ENCODE measurements at places on chromosomes 4 and X.

DNA sequence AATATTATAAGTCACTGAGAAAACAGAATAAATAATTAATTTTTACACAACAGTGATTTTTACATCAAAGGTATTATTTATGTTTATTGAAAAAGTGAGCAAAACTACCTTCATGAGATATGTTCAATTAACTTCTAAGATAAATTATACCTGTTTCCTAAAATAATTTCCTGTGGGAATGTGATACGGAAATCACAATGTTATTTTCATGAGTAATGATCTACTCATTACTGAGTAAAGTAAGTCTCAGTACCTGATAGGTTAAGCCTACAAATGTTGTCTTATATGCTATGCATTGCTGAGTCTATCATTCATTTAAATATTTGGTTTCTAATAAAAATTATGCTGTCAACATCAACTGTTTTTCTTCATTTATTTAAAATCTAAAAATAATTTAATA, 324.0 kb downstream of the STPG2 start:
- no peak for DNase-seq

DNA sequence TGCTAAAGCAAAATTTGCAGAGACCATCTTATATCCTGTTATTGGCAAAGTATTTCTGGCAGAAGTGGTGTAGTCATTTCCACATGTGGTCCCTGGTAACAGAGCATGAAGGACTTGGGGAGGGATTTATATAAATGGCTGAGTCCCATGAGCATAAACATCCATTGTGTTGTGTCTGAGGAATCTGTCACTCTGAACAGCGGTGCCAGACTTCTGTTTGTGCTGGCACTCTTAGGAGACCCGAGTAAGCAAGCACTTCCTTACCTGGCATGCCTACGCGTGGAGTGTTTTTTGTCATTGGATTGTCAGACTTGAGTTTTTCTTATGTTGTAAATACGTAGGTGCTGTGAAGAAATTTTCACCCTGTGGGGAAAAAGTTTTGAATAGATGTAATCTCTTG, 285.9 kb downstream of the ARHGAP10 start:
- DNase-seq = no peak

- DNase-seq = no peak
Observed at GRCh38 chr4:187321711-187322110, 598.1 kb upstream of the FAT1 start.

DNA sequence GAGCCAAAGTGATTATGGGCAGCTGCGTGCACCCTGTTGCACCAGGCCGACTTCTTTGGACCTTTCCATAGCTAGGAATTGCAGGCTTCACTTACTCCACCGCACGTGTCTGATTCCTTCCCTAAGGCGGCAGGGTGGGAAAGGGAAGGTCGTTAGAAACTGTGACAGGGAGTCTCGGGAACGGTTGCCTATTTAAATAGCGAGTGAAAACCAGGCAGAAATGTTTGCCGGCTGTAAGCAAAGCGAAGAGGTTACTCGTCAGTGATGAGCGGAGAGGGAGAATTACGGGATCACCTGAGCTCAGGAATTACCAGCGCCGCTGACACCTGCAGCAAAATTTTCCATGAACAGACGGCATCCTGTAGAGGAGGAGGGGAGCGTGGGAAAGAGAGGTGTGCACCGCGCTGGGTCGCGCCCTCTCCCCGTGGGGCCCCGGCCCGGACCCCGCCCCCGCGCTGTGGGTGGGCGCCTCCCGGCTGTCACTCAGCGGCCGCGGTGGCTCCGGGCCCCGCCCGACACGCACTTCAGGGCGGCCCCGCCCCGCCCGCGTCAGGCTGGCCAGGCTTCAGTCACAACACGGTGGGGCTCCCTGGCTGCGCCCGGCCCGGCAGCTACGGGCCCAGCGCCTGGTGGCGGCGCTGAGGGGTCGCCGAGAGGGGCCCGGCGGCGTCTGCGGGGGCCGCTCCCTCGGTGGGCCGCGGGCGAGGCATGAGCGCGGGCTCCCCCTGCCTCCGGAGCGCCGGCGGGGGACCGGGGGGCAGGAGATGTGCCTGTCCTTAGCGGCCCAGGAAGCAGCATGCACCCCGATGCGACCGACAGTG, at the start of gene SNX25:
TSS of gene SNX25 (plus strand) at position 568 of the 821 bp plus-strand sequence. CDS start at position 797, 229 bp downstream.
- peak; percentile 90 for DNase-seq

GRCh38 chr4:173934933-173935620, 348.4 kb downstream of the FBXO8 start:
- DNase-seq = no peak

GRCh38 chr4:31362756-31363155, 642.6 kb downstream of the PCDH7 start:
- no peak for DNase-seq

DNA sequence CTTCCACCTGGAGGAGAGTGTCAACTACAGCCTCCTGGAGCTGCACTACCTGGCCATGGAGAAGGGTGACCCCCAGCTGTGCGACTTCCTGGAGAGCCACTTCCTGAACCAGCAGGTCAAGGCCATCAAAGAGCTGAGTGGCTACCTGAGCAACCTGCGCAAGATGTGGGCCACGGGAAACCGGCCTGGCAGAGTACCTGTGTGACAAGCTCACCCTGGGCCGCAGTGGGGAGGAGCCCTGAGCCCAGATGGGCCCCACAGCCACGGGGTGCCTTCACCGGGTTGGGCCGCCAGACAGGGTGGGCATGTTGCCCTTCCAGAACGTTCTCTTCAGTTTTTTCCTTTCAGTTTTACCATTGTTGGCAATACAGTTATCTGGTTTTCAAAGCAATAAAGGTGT, 15.2 kb upstream of the FAM47A start:
- DNase-seq = no peak

Data from left ventricle myocardium inferior (tissue), 1 donor.